Fibroblast of upper back skin (primary cell): ENCODE measurements at places on chromosomes 7 and 10.

DNA sequence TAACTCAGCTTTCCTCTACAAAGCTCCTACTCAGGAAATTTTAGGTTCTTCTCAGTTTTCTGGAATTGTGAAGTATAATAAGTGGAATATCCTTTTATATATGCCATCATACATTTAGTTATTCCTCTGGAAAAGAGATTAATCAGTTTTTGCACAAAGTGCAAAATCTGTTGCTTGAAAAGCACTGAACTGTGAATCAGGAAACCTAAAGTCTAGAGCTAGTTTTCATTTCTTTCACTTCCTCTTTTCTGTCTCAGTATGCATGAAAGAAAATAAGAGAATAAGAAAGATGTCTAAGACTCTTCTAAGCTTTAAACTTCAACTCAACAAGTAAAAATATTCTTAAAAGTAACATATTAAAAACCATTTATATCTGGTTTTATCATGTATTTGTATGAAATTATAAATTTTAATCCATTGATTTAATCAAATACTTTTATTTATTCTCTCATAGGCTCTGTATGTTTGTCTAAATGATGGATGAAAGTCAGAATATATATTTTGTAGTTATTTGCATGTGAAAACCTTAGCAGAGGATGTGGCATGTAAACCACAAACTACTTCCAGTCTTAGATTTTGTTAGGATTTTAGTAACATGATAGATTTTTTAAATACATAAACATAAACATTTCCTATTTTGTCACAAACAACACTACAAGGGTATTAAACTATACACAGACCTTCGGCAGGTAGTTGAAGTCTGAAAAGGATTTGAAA, 1073.0 kb downstream of the XPNPEP1 start:
- no peak for DNase-seq

DNA sequence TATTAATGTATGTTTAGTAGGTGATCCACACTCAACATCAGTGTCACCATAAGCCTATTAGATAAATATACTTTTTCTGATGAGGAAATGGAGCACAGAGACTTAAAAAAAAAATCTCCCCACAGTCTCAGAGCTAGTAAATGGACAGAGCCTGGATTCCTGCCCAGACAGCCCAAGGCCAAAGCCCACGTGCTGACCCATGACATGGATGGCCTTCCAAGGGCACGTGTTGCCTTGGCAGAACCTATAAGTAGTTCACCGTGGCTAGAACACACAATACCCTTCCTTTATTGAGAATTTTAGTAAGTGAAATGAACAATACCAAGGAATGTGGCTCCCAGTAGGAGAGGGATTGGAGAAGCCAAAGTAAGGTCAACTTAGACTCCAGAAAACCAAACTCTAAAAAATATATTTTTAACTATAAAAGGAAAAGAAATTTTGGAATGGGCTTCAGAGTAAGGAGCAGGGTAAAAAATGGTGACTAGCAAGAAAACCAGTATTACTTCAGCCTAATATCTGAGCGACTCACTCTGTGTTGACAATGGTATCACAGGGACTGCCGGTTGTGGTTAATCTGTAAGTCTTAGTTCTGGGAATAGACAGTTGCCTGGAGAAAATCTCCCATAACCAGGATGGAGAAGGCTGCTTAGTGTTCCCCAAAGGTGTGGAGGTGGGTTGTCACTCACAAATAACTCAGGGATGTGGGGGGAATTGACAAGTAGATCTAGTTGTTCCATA, 223.0 kb downstream of the SORCS1 start:
- DNase-seq, result peak; percentile 0

DNA sequence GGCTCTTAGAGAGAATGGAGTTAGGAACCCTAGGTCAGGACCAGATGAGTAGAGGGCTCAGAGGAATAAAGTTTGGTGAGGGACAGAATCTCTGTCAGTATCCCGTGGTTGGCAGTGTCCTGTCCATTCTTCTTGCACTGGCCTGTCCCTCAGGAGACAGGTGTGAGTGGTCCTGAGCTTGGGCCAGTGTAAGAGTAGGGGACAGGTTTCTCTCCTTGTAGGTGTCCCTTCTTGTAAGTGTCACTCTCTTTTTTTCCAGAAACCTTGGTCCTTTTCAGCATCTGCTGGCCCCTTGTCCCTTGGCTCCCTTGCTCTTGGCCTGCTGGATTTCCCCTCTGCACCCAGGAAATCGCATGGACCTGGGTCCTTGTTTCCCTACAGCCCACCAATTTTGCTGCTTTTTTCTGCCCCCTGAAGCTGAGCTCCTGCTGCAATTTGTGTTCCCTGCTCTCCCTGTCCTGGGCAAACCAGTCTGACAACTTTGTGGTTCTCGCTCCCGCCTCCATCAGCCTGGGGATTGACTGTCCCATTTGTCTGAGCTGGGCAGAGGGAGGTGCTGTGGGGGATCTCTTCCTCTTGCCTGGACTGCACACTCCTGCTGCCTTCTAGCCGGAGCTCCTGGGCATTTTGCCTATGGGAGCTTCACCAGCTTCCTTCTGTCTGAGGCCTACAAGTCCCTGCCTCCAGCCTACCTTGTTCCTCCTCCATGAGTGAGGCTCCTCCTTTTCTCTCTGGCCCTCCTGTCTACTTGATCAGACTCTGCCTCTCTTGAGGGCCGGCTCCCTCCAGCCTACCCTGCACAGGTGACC, 6.5 kb downstream of the TSPAN14 start:
- peak; percentile 70 for DNase-seq

DNA sequence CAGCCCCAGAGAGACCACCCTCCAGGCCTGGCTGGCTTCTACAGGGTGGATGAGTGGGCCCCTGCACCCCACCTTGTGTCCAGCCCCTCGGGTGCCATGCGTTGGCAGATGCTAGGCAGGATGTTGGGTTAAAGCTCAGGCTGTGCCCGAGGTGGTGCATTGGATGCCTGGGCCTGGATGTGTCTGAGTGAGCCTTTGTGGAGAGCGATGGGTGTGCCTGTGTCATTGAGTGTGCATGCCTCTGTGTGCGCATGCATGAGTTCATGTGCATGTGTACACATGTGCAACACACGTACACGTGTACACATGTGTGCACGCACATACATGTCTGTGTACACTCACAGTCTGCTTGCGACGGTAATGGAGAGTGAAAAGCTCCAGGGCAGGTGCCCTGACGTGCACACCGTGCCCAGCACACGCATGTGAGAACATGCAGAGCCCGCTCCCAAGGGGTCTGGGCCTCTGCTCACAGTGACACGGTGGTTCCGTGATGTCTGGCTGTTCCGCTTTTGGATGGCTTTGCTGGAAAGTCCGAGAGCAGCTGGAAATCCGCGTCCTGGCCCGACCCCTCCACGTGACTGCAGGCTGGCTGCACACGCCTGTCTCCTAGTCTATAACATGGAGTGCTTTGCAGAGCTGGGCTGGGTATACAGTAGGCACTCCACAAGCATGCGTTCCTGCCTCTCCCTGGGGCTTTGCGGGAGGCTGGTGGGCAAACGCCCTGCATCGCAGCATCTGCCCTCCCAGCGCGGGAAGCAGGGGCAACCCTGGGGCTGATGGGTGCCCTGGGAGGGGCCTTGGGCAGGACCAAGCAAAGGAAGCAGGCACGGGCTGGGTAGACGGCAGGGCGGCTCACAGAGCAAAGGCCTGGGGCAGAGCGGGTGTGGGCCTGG, 36.9 kb downstream of the ELFN1 start:
- no peak for DNase-seq

DNA sequence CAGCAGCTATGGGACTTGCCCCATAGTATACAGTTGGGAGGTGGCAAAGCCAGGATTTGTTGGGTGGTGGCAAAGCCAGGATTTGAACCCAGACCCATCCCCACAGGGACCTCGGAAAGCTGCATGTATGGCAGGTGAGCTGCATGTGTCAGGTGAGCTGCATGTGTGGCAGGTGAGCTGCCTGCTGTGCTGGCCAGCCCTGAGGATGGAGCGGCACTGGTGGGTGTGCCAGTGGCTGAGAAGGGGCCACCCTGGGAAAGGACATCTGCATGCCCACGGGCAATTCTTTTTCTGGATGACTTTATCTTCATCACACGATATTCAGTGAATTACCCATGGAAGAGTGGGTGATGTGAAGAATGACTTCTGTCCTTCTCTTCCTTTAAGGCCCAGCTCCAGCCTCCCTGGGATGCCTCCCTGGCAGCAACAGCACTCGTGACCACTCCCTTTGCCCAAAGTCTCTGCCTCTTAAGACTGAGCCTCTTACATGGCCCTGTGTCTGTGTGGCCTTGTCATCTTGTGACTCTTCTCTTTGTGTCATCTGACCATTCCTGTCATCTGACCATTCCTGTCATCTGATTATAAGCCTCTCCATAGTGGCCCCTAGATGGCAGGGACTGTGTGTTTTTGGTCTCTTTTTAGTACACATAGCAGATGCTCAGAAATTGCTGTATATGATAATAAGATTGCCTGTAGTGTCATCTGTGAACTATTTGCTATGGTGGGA, 25.0 kb downstream of the CLEC2L start:
- DNase-seq, result no peak

GRCh38 chr7:86833360-86833759, 189.7 kb downstream of the GRM3 start:
- no peak for DNase-seq

DNA sequence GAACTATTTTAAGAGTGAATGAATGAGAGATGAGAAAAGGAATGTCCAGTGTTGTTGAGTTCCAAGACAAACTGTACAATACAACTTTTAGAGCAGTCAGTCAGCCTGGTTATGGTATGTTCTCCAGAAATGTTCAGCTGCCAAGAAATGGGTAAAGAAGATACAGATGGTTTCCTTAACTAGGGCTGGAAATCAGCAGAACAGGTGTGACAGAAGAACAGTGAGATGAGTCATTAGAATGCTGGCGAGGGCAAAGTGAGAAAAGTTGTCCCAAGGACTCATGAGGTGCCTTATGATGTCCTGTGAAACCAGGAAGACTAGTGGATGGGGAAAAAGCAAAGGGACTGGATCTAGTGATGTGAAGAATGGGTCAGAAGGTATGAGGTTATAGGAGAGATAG, 20.8 kb upstream of the SEPTIN7 start:
- DNase-seq, result no peak

DNA sequence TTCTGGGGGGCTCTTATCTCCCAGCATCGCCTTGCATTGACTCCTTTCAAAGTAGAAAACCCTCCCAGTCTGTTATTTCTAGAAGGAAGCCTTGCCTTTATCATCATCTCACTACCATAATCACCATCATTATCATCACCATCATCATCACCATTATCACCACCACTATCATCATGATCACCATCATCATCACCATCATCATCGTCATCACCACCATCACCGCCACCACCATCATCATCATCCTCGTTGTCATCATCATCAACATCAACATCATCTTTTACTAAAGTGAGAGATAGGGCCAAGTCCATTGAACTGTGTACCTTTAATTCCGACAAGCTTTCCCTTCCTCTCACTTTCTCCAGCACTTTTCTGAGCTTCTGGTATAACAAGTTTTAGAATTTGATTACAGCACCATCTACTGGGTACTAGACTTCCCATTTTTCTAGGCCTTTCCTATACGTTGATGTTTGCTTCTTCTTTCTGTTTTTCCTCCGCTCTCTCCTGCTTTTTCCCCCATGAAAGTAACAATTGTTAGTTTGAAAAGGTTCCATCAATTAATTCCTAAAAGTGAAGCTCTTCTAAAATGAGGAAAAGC, 226.4 kb downstream of the BUB3 start:
- peak; percentile 10 for DNase-seq

- DNase-seq, result no peak
These were observed 317.9 kb upstream of the ZNF32 start for GRCh38 chr10:43966571-43966965.

- no peak for DNase-seq
These were observed 45.7 kb downstream of the DYNC1I1 start for GRCh38 chr7:95817866-95818640.

DNA sequence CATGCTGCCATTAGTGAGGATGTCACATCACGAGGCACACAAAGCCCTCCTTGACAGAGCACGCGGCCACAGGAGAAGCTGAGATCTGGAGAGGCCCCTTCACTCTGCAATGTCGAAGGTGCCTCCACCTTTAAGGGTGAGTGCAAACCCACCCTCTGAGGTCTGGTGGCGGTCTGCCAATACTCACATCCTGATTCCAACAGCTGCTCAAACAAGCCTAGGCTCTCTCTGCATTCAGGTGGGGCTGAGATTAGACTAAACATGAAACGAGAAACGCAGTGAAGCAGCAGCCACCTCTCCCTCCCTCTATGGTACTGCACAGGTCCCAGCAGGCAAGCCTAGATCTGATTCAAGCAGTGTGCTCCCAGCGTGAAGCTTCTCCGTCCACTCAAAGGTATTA, 151.8 kb downstream of the TCERG1L start:
- DNase-seq, result no peak

DNA sequence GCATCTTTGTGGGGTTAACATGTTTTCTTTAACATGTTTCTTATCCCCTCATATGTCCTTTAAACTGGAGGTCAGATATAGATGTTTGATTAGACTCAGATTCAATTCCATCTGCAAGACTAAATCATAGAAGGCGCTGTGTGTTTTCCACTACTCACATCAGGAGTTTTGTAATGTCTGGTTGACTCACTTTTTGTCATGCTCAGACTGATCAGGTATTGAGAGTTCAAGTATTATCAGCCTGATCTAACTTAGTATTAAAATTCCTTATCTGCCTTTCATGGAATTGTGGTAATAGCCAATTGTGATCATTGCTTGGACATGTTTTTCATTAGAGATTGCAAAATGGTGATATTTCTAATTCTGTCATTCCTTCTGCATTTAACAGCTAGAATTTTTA, 30.2 kb downstream of the ENTPD7 start:
- no peak for DNase-seq

DNA sequence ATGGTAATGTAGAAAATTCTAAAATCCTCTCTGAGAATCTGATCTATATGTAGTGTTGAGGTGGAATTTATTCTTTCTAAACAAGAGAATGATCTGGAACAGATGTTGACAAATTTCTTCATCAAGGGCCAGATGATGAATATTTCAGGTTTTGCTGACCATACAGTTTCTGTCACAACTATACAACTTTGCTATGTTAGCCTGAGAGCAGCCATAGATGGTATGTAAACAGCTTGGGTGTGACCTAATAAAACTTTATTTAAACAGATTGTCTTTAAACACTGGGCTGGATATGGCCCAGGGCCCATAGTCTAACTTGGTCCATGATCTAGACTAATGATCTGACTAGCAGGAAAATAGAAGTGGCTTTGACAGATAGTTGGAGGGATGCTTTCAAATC, 213.6 kb upstream of the CELF2 start:
- no peak for DNase-seq

GRCh38 chr10:77970869-77971803, 44.6 kb upstream of the DLG5 start:
- peak; percentile 92 for DNase-seq

- no peak for DNase-seq
These were observed 69.1 kb downstream of the INPP5A start for GRCh38 chr10:132606536-132607316.

DNA sequence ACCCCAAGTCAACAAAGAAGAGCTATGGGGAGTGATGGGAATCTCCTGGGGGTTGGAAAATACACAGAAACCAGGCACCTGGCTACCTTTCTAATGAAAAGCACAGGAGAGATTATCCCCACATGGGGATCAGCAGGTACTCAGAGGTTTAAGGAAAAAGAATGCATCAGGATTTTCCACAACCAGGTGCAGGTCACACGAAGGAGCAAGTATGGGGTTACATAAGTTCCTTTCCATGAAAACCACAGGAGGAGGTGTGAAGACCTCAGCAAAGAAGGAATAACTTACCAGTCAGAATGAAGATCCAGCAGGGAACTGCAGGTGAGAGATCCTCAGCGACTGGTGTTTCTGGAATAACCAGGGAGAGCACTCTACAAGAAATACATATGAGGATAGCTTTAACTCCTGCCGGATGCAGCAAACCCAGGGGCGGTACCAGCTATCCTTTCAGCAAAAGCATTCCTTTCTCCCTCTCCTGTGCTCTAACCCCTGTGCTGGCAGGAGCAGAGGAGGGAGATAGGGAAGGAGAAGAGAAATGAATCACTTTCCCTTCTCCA, 116.7 kb upstream of the TMEM106B start:
- peak; percentile 11 for DNase-seq

- DNase-seq, result no peak
These were observed 36.9 kb downstream of the CYP26A1 start for GRCh38 chr10:93110472-93111146.
